ENCODE measurements at places on chromosomes 6 and 20.
A peak's percentile ranks its signal among the peaks of the same experiment; 100 is the strongest.

DNA sequence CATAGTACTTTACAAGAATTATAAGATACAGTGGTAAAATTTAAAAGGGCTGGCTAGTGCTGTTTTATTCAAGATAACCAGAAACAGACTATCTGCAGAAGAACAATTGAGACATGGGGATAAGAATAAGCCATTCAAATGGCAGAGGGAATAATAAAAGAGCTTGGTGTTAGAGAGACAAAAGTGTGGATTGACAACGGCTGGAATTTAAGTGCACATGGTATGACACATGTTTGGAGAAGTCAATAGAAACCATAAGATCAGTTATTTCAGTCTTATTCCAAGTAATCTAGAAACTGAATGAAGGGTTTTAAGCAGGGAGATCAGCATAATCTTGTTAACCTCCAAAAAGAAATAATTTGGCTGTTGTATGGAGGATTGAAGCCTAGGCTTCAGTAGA is 1205.5 kb upstream of the CITED2 start:
- DNase-seq: no peak

- no peak for DNase-seq
Observed at GRCh38 chr20:37972256-37973058, 60.8 kb downstream of the TTI1 start.

DNA sequence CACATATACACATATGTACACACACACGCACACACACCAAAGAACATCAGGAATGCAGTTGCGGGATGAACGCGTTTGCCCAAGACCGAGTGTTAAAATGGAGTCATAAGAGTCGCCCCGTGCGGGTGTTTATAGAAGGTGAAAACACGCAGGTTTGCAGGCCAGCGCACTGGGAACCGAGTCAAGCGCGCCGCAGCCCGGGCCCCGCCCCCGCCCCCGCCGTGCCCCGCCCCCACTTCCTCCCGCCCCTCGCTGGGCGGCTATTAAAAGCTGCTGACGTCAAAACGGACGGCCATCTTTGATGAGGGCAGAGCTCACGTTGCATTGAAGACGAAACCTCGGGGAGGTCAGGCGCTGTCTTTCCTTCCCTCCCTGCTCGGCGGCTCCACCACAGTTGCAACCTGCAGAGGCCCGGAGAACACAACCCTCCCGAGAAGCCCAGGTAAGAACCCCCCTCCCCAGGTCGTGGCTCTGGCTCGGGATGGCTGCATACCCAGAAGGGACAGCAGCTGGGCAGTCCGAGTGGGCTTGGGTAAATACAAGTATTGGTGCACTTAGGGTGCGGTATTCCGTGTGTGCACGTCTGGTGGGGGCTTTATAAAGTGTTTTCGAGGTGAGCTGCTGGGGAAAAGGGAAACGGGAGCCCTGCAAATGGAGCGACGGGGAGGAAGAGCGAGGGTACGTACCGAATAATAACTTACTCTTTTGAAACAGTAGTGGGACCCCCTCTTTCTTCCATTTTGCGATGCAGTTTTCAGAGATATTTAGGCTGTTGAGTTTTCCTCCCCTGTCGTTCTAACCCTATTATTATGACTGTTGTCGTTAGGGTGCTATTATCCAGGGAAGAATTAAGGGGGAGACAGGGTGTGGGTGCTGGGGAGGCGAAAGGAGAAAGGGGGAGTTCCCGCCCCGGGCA is at the start of gene SNAP25:
SNAP25 (plus strand) TSS at position 295 of the 916 bp plus-strand sequence. CDS start 56,662 bp downstream, outside the sequence.
- peak; percentile 26 for DNase-seq

GRCh38 chr6:157443066-157443800 is 62.2 kb downstream of the ZDHHC14 start:
- DNase-seq: peak; percentile 50

GRCh38 chr6:169029861-169030260 is 223.8 kb downstream of the THBS2 start:
- DNase-seq: no peak

GRCh38 chr20:7716286-7716972 is 223.8 kb downstream of the HAO1 start:
- DNase-seq: no peak

DNA sequence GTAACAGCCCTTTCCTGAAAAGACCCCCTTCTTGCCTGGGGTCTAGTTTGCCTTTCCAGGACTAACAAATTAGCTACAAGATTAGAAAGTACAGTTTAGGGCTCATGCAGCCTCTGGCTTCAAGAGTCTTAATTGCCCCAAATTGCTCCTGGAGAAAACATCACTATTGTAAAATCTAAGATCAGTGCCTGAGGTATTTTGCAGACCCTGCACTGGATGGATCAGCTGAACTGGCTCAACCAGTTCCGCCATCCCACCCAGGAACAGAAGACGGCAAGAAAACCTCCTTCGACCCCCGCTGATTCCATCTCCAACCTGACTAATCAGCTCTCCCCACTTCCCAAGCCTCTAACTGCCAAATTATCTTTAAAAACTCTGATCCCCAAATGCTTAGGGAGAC is 236.5 kb upstream of the KCNG1 start:
- DNase-seq: no peak

DNA sequence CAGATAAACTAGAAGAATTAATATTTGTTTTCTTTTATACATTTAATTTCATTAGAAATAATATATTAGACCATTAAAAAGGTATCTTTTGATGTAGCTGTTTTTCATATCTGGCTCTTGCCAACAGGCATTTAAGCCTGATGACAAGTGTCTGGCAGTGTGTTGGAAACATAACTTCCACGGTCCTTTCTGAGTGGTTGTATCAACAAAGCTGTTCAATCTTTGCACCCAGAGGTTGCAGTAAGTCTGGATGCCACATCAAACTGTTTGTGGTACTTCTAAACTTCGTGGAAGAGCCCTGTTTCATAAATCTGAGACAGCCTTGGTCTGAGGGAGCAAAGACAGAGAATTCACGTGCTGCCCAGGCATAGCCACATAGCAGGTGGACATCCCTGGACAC is 197.4 kb downstream of the TRDN start:
- no peak for DNase-seq

DNA sequence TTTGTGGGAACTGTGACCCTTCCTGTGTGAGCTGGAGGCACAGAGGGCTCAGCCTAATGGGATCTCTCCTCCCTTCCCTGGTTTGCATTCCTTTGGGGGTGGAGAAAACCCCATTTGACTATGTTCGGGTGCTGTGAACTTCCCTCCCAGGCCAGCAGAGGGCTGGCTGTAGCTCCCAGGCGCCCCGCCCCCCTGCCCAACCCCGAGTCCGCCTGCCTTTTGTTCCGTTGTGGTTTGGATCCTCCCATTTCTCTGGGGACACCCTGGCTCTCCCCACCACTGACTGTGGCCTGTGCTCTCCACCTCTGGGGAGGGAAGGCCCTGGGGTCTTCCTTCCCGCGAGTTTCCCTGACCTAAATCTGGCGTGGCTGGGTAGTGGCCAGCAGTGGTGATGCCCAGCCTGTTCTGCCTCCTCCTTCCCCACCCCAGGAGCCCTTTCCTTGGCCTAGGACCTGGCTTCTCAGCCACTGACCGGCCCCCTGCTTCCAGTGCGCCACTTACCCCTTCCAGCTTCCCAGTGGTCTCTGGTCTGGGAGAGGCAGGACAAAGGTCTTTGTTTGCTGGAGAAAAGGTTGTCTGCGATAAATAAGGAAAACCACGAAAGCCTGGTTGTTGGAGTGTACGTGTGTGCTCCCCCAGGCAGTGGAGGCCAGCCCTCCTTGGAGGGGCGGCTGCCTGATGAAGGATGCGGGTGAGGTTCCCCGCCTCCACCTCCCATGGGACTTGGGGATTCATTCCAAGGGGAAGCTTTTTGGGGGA is 4.9 kb downstream of the VEGFA start:
- peak; percentile 46 for DNase-seq

- DNase-seq: no peak
Observed at GRCh38 chr6:155050311-155050710, 55.2 kb downstream of the TIAM2 start.

DNA sequence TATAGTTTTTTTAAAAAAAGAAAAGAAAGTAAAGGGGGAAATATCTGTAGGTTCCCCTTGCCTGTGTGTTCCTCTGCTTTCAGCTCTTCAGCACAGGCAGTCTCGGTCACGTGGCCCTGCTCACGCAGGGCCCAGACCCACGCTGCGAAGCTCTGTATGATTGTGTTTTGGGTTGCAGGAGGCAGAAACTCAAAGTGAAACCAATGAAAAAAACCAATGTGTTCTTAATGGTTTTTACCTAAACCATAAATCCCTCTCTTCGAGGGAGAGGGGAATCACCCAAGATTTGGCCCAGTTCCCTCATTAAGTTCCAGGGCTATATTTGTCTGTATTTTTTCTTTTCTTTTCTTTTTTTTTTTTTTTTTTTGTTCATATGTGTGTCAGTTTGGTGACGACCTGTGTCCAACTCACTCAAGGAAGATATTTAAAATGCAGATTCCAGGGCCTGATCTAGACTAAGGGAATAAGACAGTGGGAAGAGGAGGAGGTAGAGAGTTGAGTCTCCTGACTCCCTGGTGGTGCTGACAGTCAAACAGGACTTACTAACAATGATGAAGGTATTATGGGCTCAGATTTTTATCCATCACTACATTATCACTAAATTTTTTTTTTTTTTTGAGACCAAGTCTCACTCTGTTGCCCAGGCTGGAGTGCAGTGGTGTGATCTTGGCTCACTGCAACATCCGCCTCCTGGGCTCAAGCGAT is 33.8 kb upstream of the RREB1 start:
- no peak for DNase-seq
